Stimulated activated CD4-positive, alpha-beta T cell treated with anti-CD3 and anti-CD28 coated beads, Interleukin-12 subunit alpha, Interleukin-12 subunit beta, amount 100 ng/mL, for 48 hours (primary cell): ENCODE measurements at places on chromosomes 13 and 19.

GRCh38 chr13:81058211-81058915 lies 717.4 kb upstream of the SPRY2 start:
- DNase-seq, result no peak

GRCh38 chr19:50226536-50226935 lies 23.1 kb downstream of the MYH14 start:
- no peak for DNase-seq

GRCh38 chr19:33424181-33424580 lies 50.7 kb downstream of the CEBPG start:
- no peak for DNase-seq

DNA sequence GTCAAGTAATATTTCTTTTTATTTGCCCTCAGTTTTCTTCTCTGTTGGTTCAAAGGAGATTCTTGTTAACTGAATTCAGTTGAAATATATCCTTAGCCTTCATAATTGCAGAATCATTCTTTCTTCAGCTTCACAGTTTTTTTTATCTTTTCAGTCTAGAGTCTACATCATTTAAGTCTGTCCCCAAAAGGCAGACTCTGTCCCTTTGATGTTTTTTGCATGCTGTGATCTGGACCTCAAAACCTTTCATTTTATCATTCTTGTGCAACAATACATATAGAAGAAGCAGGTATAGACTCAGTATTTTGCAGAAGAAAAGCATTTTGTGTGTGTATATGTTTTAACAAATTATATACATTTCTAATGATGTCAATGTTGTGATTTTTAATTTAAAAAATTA lies 734.8 kb upstream of the GPC6 start:
- no peak for DNase-seq

DNA sequence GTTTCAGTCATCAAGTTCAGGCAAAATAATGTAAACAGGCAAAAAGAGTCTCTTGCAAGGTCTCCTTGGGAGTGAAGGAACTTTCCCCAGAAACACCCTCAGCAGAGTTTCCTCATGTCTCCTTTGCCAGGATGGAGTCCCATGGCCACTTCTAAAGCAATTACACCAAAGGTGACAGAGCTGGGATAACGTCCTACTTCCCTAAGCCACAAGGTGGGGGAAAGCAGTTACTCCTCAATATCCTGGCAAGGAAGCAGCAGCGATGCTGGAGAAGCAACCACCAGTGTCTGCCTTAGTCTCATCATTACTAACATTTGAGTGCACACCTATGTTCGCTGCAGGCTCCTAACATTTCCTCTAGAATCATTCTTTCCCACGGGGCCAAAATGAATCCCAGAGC lies 88.6 kb downstream of the UBL3 start:
- DNase-seq, result no peak

DNA sequence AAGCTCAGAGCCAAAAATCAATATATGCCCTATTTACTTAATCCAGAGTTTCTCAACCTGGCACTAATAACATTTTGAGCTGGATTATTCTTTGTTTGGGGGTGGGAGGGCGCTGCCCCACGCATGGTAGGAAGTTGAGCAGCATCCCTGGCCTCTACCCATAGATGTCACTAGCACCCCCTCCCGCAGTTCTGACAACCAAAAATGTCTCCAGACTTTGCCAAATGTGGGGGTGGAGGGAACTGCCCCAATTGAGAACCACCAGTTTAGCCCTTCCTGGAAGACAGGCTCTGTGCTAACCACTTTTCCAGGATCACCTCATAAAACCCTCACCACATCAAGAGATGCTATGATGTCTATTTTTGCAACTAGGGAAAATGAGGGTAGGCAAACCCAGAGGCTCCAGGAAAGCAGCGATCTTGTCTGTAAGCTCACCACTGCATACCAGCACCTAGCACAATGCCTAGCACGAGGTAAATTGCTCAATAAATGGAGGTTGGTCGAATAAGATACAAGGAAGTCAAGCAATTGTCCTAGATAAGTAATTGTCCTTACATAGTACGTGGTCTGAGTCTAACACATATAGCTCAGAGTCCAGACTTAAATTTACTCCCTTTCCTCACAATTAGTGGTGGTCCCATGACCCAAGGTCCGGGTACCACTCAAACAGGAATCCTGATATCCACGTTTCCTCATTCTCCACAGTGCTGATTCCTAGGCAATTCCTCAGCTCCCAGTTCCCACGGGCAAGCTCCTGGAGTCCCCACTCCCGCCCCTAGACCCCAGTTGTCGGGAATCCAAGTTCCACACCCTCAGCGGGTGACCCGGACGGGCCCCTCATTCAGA lies 892 bp downstream of the TRIR start:
- DNase-seq, result peak; percentile 51

GRCh38 chr19:48895226-48895625 lies 3.3 kb downstream of the TULP2 start:
- no peak for DNase-seq

GRCh38 chr13:66128201-66128600 lies 1101.9 kb downstream of the PCDH9 start:
- DNase-seq, result no peak
